Coronary artery (tissue), 2 donors: ENCODE measurements at places on chromosomes 11 and 22.

DNA sequence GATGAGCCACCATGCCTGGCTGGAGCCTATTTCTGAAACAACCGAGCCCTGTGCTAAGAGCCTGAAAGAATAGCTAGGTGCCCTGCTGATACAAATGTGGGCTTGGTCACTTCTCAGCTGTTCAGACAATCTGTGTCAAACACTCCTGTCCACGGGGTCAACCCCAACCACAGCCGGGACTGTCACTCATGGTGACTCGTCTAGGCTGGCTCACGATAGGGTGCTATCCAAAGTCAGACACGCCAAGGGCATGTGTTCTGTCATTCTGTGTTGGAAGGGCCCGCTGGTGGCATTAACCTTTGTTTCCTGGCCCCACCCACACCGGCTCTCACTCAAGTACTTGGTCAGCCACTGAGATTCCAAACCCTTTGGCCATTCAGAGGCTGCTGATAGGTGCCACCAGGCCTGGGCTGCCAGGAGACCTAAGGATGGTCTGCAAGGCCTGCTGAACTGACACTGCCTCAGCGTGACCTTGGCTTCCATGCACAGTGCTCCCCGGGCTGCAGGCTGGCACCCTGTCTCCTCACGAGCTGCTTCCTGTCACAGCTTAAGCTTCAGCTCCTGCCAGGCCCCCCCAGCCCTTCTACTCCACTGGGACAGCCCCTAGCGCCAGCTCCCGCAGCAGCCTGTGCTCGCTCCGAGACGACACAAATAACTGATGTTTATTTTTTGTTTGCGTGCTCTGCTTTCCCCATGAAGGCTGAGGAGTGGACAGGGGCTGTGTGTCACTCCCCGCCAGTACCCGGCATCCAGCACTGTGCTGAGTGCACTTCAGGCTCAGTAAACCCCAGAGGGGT lies 14.2 kb upstream of the CDC42BPG start:
- no peak for DNase-seq

GRCh38 chr11:118213781-118214180 lies 11.0 kb downstream of the JAML start:
- DNase-seq, result no peak

GRCh38 chr22:45240104-45240809 lies 437 bp downstream of the KIAA0930 start:
- DNase-seq, result no peak

DNA sequence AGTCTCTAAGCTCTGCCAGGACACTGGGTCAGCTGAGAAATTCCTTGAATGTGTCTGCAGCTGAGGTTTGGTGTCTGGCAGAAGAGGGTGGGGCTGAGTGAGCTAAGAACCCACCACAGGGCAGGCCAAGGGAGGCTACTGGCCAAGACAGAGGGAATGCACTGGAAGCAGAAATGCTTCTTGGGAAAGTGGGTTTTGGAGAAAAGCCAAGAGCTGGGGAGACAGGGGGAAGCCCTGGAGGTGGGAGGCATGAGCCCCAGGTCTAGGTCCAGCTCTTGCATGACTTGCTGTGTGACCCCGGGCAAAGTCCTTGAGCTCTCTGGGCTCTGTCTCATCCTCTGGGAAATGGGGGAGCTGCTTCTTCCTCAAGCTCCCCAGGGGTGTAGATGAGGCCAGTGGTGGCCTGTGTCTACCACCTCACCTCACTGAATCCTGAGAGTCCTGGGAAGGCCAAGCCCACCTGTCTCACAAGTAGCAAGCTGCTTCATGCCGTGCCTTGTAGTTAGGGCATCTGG lies 2.3 kb downstream of the MMP11 start:
- no peak for DNase-seq

- DNase-seq, result no peak
Observed at GRCh38 chr11:88810420-88811097, 255.2 kb downstream of the GRM5 start.

DNA sequence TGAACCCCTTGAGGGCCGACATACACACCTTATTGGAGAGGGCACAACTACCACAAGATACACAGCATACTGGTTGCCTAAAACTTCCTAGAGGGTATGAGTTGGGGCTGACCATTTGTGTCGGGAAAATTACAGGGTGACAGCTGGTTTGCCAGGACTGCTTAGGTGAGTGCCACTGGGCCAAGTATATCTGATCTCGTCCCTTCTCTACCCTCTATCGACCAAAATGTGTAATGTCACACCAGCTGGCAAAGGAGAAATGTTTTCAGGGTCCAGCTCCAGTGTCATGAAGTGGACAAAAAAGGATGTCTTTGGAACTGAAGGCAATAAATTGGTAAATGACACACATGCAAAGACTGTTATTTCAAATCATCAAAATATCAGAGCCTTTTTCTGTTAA lies 126.1 kb downstream of the PGR start:
- DNase-seq, result no peak

GRCh38 chr11:114174712-114175495 lies 115.4 kb downstream of the ZBTB16 start:
- no peak for DNase-seq

- DNase-seq, result no peak
Observed at GRCh38 chr11:8826139-8826786, 84.7 kb upstream of the AKIP1 start.

DNA sequence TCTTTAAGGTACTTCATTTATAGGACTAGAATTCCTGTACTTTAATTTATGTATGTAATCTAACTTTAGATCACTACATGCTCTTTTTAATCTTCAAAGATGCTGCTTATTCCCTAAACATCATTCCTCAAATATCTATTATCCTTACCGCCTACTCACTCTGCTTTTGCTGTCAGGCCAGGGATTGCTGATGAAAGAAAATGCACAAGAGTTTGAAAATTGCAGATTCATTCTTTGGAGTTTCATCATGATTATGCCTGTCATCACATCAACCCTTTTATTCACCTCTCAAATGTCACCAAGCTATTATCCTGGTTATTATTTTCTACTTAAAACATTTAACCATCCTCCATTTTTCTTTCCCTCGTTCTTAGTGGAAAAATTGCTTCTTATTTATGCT lies 802.7 kb downstream of the METTL15 start:
- DNase-seq, result no peak

- no peak for DNase-seq
Observed at GRCh38 chr11:36738292-36738861, 140.3 kb upstream of the RAG2 start.

DNA sequence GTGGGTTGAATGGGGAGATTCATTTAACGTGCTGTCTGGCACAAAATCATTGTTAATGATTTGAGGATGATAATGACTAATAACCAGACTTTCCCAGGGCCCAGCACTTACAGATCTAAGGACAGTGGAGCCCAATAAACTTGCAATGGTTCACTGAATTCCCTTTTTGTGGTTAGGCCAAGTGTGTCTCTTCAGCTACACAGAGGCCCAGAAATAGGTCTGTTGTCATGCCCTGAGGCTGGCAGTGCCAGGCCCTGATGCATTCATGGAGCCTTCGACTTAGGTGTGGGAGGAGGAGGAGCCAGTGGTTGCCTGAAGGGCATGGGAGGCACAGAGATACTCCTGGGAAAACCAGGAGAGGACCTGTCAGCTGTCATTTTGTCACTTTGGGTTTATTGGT lies 56.1 kb downstream of the KIAA1671 start:
- no peak for DNase-seq

- DNase-seq, result no peak
Observed at GRCh38 chr11:17777738-17778091, 43.1 kb downstream of the KCNC1 start.

GRCh38 chr11:47980907-47981621 lies 705 bp downstream of the PTPRJ start:
- no peak for DNase-seq

DNA sequence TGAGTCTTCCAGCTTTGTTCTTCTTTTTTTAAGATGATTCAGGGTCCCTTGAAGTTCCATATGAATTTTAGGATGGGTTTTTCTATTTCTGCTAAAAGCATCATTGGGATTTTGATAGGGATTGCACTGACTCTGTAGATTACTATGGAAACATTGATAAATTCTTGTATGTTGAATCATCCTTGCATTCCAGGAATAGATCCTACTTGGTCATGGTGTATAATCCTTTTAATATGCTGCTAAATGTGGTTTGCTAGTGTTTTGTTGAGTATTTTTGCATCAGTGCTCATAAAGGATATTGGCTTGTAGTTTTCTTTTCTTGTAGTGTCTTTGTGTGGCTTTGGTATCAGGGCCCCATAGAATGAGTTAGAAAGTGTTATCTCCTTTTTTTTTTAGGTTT lies 34.9 kb upstream of the PHOX2A start:
- DNase-seq, result no peak

- DNase-seq, result no peak
Observed at GRCh38 chr11:34926101-34926830, 9.8 kb downstream of the PDHX start.

DNA sequence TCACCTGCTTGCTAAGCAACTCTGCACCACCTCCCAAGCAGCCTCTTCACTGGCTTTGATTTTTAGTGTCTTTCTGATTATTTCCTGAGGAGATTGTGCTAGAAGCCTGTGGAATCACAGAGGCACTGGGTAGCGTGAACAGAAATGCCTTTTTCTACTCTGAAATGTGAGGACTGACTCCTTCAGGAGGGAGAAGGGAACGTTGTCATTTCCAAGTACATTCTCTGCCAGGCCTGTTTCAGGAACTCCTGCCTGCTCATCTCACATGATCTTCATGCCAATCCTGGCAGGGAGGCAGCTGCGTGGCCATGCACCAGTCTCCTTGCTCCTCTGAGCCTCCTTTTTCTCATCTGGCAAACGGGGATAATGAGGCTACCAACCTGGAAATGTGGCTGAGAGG lies 49.8 kb upstream of the PRDM11 start:
- DNase-seq, result no peak

DNA sequence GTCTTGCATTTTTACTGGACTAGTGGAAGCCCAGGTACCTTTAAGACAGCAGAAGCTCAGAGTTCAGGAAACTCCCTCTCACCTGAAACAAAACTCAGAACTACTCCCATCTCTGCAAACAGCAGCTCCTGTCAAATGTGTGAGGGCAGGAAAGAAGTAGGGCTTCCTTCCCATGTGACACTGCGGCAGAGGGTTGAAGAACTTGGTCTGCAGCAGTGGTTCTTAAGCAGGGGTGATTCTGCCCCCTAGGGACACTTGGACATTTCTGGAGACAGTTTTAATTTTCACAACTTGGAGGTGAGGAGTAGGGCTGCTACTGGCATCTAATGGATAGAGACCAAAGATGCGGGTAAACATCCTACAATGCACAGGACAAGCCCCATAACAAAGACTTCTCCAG lies 63.4 kb downstream of the RCN1 start:
- DNase-seq, result no peak

DNA sequence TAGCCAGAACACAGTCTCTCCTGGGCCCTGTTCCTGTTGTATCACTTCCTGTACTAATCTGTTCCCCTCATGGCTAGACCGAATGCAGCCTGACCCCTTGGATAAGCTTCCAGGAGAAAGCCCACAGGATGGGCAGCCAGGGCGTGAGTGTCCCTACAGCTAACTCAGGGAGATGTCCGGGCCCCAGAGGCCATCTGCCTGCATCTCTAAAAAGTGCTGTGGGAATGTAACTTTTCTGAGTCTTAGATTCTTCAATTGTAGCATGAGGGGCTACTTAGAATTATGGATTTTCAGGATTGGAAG lies 7.7 kb upstream of the MALAT1 start:
- DNase-seq, result peak; percentile 76

GRCh38 chr22:30143265-30143664 lies 63.0 kb downstream of the HORMAD2 start:
- no peak for DNase-seq

DNA sequence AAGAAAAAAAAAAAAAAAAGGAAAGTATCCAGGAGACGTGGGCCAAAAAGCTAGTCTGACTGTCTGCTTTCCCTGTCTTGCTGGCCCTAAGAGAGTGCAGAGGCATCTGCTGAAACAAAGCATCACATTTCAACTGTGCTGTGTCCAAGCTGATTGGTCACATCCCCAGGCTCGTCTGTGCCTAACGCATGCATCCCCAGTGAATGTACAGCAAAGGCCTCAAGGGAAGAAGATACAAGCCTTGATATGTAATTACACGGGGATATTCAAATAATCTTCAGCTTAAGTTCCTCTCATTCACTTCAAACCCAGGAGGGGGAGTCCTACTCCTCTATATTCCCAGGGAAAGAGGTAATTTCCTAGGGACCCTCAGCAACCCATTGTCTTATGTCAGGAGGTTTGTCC lies 5.4 kb upstream of the SORL1 start:
- DNase-seq, result no peak

DNA sequence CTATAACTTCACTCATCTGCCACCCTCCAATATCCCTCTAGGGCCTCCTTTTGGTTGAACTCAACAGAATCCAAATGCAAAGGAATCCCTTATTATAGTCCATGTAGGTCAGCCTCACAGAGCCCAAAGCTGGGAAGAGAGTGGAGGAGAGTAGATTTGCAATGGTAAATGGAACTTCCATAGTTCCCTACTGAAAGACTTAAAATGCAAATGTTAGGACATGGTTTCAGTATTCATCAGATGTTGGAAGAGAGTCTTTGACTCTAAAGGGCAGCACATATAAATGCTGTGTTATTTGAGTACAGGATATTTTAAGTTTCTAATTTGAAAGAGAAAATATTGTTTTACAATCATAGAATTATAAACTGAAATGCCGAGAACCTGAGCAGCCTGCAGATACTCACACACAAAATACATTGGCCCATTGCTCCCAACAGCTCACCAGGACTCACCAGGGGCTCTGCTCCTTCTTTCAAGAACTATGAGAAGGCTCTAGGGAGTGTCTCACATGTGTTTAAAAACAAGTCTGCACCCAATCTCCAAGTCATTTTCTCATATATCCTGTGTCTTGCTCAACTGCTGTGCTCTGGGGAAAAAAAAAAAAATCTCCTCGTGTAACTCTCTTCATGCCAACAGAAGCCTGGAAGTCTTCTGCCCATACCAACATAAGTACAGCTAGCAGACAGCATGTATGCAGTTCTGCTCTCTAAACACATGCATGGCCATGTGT lies 39.6 kb downstream of the SYT9 start:
- no peak for DNase-seq

- peak; percentile 70 for DNase-seq
Observed at GRCh38 chr22:46796566-46797195, 34.2 kb downstream of the TBC1D22A start.

DNA sequence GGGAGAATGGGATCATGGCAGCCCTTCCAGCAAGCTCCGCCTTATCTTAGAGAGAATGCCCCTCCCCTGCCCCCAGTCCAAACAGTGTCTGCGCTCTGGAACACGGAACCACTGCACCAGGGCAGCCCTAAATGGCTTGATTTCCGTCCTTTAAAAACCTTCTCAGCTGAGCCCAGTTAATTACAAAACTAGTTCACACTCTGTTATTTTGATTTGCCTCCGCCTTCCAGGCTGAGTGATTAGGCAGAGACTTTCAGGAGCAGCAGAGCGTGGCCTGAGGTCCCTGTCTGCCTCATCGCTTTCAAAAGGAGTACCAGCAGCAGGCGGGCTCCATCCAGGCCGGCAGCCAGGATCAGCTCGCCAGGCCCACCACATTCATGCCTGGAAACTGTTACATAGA lies 313.0 kb downstream of the BRD1 start:
- DNase-seq, result no peak
